Fibroblast of gingiva (primary cell): ENCODE measurements at places on chromosomes 1 and 21.
A peak's percentile ranks its signal among the peaks of the same experiment; 100 is the strongest.

- DNase-seq: no peak
These were observed 5.4 kb upstream of the NUAK2 start for GRCh38 chr1:205326812-205327466.

GRCh38 chr1:19800076-19800804 lies 524 bp upstream of the TMCO4 start:
- peak; percentile 69 for DNase-seq

GRCh38 chr21:21324297-21324696 lies 326.1 kb downstream of the NCAM2 start:
- no peak for DNase-seq

GRCh38 chr1:64480999-64481772 lies 11.3 kb downstream of the CACHD1 start:
- no peak for DNase-seq
